ENCODE measurements at places on chromosomes 6 and 20. TPM values are rescaled to one million over a fixed set of nuclear protein-coding genes. Genes with fewer than 3 reads are reported as not detected.

PIGU gene
- 9.1 TPM for total RNA-seq

DNA sequence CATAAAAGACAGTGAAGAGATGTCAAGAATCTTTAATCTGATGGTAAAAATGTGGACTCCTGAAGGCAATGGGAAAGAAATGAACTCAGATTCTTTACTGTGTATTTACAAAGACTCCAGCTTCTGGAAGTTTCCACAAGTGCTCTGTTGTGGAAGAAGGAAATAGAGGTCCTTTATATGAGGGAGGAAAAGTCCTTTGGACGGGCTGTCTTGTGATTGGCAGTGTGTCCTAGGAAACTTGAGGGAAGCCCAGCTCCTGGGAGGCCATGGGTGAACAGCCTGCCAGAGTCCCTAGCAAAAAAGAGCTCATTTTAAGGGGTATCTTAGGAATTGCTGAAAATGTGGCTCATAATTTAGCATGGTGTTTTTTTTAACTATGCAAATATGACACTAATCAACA lies 92.0 kb downstream of the RNASET2 start:
- peak; percentile 24 for DNase-seq

DNA sequence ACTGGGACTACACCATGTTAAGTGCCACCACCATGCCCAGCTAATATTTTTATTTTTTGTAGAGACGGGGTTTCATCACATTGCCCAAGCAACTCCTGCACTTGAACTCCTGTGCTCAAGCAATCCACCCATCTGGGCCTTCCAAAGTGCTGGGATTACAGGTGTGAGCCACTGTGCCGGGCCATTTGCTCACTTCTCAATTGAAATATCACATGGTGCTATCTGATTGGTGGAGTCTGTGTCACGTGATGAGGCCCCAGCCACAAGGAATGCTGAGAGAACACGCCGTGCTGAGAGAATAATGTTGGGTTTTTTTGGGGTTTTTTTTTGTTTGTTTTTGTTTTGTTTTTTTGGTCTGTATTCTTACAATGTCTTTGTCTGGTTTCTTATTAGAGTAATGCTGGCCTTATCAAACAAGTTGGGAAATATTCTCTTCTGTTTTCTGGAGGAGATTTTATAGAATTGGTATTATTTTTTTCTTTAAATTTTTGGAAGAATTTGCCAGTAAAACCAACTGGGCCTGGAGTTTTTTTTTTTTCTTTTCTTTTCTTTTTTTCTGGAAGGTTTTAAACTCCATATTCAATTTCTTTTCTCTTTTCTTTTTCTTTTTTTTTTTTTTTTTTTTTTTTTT lies 183.2 kb upstream of the KCNG1 start:
- no peak for DNase-seq

DNA sequence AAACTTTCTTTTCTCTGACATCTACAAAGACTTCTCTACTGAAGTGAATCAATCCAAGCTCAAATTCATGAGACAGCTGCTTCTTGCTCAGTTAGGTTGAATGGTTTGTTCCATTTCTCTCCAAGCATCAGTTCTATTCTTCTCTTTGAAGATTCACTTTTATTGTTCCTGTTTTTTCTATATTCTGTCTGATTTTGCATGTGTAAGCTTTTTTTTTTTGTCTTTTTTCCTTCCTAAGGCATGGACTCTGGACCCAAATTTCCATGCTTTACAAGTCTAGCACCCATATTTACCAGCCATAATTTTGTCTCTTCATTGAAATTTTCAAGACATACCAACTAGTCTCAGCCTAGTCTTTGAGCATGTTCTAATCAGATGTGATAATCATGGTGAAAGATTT lies 25.9 kb upstream of the STXBP5 start:
- DNase-seq: no peak

CYP39A1 gene
- 10.4 TPM for total RNA-seq

EYS gene
- total RNA-seq: not detected

ESF1 gene
- total RNA-seq: 12.1 TPM

- DNase-seq: no peak
Measured at GRCh38 chr6:12363651-12364381, 73.7 kb downstream of the EDN1 start.

DNA sequence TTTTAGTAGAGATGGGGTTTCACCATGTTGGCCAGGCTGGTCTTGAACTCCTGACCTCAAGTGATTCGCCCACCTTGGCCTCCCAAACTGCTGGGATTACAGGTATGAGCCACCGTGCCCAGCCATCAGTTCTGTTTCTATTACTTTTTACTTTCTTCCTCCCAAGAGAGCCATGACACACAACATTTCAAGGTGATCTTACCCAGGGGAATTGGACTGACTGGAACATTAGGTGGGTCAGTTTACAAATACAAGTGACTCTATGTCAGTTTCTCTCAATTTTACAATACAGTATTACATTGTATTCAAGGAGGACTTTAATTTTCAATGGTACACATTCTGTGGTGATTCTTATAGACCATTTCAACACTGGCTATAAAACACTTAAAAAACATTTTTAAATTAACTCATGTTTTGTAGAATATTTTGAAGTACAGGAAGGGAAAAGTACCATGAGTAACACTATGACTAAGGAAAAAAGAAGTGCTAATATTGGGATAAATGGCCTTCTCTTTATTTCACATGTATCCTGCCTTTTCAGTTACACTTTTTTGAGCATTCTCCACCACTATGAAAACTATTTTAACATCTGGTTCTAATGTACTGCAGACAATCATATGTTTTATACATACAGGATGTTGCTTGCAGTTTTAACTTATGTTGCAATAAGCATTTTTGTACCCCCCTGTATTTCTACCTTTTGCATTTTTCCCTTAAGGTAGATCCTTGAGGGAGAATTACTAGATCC lies 8.4 kb downstream of the TPBG start:
- no peak for DNase-seq

ADGRG6 gene
- total RNA-seq: 5.5 TPM

C20orf141 gene
- not detected for total RNA-seq

DNA sequence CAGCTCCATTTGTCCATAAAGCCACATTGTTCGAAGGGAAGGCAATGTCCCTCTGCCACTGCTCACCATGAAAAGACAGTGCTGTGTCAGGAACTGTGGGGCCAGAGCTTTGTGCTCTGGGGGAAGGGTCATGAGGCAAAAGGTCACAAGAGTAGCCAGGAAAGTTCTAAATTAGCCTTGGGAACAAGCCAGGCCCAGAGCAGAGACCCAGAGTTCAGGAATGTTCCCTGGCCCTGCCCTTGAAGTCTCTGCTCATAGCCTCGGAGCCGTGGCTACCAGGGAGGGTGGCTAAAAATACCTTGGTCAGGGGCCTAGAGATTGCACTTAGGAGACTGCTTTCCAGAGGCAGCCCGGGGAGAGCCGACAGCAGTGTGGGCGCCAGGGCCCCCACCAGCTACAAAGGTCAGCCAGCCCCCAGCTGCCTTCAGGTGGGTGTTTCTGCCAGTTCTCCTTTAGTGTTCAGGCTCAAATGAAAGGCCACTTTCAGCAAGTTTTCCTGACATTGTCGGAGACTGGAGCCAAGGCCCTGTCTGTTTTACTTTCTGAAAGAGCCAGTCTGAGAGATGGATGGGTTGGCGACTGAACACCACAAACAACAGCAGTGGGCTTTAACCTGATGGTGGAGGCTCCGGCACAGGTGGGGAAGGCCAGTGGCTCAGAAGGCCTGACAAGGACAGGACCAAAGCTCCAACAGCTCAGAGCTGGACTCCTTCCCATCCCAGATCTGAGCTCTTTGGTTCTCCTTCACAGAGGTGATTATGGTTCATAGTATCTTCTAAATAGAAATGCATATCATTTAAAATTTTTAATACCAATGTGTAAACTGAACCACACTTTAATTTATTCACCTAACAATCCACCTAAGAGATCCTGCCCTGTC lies 76.2 kb downstream of the CDH26 start:
- peak; percentile 89 for DNase-seq

DNA sequence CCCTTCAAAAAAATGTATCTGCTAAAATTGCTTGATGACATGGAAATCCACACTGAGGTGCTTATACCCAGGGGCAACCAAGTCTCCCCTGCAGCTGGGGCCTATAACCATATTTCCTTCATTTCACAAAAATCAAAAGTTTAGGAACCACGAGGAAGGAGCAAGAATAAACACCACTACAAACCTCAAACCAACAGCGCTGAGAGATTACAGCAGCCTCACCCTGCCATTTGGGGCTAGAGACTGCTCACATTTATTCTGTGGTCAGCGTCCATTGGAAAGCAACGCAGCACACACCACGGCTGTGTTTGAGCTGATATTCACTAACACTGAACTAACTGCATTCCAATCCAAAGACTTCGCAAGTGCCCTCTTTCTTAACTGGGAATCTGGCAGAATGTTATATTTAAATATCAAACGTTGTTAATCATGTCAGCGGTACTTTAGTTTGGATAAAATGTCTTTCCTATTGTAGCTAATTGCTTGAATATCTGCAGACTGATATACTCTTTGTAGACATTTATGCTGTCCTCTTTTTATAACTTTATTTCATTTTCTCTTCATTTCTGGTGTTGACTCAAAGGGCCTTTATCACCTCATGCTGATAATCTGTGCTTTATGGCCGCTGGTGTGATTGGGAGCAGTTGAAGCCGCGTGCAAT lies 94.6 kb downstream of the FOXA2 start:
- DNase-seq: peak; percentile 55

GRCh38 chr6:99521633-99522151 lies 6.5 kb upstream of the USP45 start:
- DNase-seq: no peak

DNA sequence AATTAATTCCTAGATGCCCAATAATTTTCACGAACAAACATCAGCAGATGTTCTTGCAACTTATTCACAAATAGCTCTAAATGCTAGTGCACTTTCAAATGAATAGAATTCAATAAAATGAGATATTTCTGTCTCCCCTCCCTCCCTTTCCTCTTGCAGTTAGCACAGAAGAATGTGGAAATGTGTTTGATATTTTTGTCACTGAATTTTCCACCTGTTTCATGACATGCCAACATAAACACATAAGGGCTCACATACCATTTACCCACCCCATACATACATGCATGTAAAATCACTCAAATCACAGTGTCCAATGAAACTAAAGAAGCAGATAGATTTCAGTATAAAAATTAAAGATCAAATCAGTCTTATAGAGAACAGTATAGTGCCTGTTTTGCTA lies 746.9 kb upstream of the MARCKS start:
- no peak for DNase-seq

DNA sequence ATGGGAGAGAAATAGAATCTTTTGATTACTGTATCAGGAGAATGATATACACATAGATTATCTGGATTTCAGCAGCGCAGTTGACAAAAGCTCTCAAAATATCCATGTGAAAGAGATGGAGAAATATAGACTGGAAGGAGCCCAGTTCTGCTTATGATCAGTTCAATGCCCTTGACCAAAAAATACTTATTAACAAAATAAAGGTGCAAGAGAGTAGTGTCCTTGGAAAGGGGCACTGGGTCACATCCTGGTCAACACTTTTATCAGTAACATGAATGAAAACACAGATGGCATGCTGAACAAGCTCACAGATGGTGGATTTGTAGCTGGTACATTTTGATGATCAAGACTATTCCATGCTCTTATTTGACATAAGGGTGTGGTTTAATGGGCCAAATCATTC lies 63.9 kb upstream of the PLEKHG1 start:
- no peak for DNase-seq

DNA sequence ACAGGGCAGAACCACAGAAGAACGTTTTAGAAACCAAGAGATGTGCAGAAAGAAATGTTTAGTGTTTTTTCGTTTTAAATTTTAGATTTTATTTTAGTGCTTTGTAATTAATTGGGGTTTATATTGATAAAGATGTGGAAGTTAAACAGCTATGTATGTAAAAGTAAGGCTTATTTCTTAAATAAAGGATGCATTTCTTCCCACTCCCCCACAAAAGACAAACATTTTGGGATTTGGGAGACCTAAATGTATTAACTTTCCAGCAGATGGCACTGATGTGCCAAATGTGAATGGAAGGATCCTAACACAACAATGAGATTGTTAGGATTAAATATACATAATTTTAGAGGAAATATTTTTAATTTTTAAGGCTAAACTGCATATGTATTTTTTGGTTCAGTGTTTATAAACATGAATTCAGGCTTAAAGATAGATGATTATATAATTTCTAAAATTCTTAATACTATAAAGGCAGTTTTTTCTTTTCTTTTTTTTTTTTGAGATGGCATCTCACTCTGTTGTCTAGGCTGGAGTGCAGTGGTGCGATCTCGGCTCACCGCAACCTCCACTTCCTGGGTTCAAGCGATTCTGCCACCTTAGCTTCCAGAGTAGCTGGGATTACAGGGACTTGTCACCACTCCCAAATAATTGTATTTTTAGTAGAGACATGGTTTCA lies 12.0 kb downstream of the PFDN4 start:
- no peak for DNase-seq

SNAI1 gene
- 3.4 TPM for total RNA-seq

KCNQ2 gene
- total RNA-seq: 0.11 TPM

AGPAT4 gene
- 8.4 TPM for total RNA-seq

- no peak for DNase-seq
Measured at GRCh38 chr6:29419516-29419915, 4.8 kb downstream of the OR12D1 start.

GRCh38 chr6:22113026-22113766 lies 183.6 kb downstream of the PRL start:
- DNase-seq: no peak

GRCh38 chr20:63367446-63368055 lies 6.4 kb upstream of the CHRNA4 start:
- DNase-seq: no peak

BTNL2 gene
- not detected for total RNA-seq

DNA sequence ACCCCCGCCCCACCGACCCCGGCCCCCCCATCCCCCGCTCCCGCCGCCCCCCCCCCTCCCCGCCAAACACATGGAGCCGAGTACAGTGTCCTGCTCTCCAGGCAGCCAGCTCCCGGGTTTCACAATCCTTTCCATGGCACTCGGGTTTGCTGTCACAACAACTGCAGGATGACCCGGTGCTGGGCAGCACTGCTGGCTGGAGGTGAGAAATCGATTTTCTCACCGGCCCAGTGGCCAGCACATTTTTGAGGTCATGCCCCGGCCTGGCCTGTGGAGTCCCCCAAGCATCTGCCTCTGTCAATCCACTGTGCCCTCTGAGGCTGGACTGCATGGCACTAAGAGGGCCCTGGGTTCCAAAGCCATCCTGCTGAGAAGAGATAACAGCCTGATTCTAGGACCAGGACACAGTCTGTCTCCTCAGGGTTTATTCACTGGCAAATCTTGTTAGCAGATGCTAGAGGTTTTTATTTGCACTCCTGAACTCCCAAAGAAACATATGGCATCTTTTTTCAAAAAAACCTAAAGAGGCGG lies 129.5 kb downstream of the NFATC2 start:
- no peak for DNase-seq

CST4 gene
- total RNA-seq: not detected

DNA sequence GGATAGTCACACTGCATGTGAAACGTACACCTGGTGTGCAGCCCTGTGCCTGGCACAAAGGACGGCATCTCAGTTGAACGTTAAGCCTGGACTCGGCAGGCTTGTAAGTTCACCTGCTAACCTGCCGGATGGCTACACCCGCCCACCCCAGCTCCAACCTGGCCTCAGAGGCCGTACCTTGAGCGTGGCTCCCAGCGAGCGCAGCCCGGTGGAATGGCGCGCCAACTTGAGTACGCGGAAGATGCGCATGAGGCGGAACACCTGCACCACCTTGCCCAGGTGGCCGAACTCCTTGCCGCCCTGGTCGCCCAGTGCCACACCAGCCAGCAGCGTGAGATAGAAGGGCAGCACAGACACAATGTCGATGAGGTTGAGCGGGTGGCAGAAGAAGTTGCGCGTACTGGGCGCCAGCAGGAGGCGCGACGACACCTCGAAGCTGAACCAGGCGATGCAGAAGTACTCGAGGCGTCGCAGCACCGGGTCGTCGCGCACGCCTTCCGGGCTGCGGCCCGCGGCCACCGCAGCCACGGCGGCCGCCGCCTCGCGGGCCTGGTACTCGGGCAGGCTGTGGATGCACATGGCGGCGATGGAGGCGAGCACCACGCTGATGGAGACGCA lies 3.3 kb downstream of the KCNS1 start:
- no peak for DNase-seq

All from esophagus muscularis mucosa (tissue), 4 donors.